ENCODE measurements at places on chromosomes 2 and 18. TPM values are rescaled to one million over a fixed set of nuclear protein-coding genes. Genes with fewer than 3 reads are reported as not detected.

- no peak for DNase-seq
These were observed 37.5 kb downstream of the MYT1L start for GRCh38 chr2:2293527-2294089.

DNA sequence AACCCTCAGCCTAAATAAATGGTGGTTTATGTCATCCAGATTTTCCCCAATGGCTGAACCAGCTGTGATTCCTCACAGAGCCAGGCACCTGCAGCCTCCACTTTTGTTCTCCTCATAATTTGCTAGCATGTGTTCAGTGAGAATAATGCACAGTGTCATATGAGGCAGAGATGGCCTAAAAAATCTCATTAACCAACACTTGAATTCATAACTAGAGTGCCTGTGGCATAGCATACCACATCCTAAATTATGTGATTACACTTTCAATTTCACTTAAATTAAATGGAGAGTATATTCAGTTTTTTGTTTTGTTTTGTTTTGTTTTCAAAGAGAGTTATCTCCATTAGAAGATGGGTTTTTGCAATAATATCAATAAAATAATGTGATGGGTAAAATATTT lies 488.0 kb downstream of the CBLN2 start:
- DNase-seq: no peak

DNA sequence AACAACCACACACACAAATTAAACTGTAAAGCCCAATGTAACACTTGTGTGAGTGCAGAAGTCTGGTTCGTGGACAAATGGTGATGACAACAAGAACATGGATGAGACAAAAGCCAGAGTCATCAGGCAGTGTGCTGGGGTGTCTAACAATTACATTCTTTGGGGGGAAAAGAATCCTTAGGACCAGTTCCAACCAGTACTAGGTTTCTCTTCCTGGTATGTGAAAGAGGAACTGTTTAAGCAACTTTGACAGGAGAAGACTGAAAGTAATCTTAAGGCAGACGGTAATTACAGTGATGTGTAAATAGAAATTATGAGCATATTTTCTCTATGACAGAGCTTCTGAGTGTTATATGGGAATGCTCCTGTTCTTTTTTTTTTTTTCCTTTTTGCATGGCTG lies 133.4 kb downstream of the AFF3 start:
- DNase-seq: no peak

GALNT5 gene
- 1.2 TPM for total RNA-seq

DNA sequence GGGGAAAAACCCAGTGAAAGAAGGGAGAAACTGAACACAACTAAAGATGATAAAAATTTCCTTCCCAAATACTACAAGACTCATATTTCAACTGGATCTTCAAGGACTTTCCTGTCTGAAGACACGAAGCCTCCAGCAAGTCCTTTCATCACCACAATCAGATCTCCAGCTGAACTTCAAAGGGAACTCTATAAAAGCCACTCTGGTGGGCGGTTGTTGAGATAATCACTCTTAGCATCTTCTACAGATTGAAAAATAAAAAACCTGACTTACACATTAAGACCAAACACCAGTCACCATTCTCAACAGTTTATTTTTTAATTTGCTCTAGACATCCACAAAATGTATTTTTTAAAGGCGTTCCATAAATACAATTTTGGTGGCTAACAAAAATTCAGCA lies 4.4 kb downstream of the REV1 start:
- DNase-seq: no peak

DNA sequence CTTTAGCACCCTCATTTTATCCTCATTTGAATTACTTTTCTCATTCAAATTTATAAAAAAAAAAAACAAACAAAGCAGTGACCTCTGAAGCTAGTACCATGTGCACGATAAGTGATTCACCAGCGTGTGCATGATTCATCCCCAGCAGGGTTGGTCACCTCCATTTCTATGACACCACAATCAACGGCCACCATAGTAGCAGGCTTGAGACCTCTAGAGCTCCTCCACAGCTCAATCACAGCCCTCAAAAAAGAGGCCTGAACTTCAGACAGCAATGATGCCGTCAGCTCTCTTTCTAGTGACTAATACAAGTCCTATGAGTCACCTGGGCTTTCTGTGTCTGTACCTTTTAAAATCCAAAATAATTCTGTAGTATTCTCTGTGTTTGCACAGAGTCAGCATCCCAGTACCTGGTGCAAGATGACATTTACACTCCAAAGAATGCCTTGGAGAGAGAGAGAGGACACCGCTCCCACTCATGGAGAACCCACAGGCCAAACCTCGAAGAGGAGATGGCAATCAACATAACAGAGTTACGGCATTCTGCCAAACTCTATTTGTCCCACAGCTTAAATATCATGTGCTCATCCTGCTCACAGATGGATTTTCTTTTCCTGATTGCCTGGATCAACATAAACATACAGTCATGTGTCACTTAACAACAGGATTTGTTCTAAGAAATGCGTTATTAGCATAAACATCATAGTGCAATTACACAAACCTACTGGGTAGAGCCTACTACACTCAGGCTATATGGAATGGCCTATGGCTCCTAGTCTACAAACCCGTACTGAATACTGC lies 58.7 kb downstream of the L3MBTL4 start:
- DNase-seq: no peak

DNA sequence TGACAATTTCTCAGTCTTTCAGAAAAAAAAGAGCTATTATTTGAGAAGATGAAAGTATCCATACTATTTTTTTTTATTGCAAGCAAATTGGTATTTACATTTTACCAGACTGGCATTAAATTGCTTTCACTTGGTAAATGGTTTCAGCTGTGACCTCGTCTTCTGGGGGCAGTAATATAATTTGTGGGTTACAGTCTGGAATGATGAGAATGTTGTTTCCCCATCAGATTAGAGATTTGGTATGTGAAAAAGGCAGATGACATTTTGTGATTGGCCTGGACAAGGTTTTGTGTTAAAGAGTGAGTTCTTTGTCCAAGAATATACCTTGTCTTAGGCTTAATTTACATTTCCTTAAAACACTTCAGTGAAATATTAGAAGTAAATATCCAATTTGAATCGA lies 390.1 kb upstream of the ST6GAL2 start:
- no peak for DNase-seq

- DNase-seq: no peak
These were observed 113.9 kb downstream of the MYO1B start for GRCh38 chr2:191359133-191359532.

Data from progenitor cell of endocrine pancreas (in vitro differentiated cells).